ENCODE measurements at places on chromosomes 3 and 15.

GRCh38 chr3:44235604-44236484, 5.8 kb upstream of the TOPAZ1 start:
- peak; percentile 37 for DNase-seq

- no peak for DNase-seq
Measured at GRCh38 chr3:157999246-157999645, 107.0 kb downstream of the SHOX2 start.

DNA sequence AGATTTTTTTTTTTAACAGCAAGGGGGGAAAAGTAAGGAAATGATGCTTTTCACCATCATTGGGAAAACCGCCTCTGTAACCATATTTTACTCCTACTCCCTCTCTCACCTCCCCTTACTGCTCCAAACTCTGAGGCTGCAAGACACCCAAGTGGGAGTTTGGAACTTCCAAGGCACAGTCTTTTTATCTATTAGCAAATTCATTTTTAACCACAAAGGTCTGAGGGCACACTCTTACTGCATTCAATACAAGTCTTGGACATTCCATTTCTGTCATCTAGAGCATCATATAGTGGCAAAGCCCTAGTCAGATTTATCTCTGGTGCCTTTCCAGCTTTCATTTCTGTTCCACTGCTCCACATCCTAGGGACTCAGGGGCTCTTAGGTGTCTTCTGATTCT, 13.2 kb downstream of the FAM162A start:
- DNase-seq = no peak

GRCh38 chr3:127568586-127568985, 21.9 kb downstream of the TPRA1 start:
- DNase-seq = no peak

DNA sequence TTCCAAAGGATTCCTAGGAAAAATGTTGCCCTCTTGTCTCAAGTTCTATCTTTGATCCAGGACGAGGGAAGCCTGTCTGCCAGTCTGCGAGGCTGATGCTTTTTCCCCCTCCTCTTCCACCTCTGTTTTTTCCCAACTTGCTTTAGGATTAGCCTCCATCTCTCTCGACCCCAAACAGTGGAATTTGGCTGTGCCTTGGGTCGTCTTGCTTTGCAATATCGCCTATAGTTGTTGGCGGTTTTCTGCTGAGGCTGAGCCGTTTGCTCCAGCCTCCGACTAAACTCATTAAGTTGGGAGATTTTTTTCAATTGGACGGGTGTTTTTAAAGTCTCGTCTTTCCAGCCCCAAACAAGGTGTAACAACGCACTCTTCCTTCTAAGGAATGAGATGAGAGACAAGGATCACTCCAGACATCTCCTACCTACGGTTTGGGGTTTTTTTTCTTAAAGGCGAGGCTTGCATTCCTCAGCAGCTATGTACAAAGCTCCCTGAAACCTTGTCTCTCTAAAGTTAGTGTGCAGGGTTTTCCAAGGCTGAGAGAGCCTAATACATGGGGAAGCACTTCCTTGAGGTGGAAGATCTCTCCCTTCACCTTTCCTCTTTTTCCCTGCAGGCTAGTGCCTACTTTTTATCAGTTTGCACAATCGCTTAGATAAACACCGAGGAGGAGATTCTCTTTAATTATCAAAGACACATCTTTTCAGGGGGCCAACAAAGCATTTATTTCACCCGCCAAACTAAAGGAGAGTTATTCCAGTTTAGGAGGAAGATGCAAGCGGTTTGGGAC, 4.8 kb upstream of the NR2F2 start:
- DNase-seq = no peak

GRCh38 chr3:52240059-52240885, 1.3 kb upstream of the TWF2 start:
- peak; percentile 76 for DNase-seq

- DNase-seq = no peak
Measured at GRCh38 chr15:29316422-29316821, 46.8 kb upstream of the NSMCE3 start.

DNA sequence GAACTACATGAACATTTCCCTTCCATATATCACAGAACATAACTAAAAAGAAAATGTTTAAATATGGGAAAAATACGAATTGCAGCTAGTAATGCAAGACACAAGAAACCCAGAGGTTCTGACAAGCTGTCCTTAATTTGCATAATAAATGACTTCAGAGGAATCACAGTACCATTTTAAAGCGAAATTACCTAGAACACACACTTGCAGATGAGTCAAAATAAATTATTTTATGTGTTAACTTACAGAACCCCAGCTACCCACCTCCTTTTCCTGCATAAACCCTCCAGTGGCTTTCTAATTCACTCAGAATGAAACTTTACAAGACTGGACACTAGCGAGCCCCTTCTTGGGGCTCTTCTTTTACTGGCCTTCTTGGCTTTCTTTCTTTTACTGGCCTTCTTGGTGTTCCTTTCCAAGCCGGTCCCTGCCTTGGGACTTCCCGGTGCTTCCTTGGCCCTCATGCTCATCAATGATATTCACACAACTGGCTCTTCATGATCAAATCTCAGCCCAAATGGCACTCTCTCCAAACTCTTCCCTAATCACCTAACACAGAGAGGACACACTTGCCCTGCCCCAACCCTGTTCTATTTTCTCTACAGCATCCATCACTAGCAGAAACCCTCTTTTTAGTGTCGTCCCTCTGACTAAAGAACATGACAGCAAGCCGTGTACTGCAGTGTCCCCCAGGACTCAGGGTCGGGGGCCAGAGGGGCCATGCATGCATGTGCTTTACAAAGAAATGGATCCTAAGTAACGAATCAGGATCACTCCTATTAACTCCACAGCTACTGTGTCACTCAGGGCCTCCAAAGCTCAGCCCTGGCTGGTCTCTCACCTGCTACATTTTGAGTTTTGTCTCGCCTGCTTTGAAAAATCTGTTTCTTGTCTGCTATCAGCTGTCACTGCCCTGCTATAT, 4.8 kb downstream of the CHSY1 start:
- no peak for DNase-seq

- DNase-seq = no peak
Measured at GRCh38 chr3:13073326-13074005, at the start of gene IQSEC1. IQSEC1 (minus strand) TSS chr3:13073429; CDS start chr3:13073014, 415 bp downstream.

DNA sequence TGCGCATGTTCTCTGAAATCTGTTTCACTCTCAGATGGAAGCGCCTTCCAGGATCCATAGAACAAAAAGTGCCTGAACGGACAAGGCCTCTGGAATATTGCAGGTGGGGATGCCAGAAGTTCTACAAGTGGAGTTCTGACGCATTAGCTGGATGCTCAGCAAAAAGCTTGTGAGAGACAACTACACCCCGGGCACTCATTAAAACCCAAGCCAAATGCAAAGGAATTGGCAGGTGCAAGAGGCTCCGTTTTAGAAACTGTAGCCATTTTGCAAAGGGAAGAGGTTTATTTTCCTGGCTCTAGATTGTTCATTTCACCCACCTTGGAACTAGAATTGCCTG, 35.2 kb upstream of the SLC24A5 start:
- no peak for DNase-seq

- no peak for DNase-seq
Measured at GRCh38 chr3:122310361-122310760, 14.7 kb upstream of the CSTA start.

- DNase-seq = no peak
Measured at GRCh38 chr15:57972864-57973263, 92.6 kb downstream of the ALDH1A2 start.

DNA sequence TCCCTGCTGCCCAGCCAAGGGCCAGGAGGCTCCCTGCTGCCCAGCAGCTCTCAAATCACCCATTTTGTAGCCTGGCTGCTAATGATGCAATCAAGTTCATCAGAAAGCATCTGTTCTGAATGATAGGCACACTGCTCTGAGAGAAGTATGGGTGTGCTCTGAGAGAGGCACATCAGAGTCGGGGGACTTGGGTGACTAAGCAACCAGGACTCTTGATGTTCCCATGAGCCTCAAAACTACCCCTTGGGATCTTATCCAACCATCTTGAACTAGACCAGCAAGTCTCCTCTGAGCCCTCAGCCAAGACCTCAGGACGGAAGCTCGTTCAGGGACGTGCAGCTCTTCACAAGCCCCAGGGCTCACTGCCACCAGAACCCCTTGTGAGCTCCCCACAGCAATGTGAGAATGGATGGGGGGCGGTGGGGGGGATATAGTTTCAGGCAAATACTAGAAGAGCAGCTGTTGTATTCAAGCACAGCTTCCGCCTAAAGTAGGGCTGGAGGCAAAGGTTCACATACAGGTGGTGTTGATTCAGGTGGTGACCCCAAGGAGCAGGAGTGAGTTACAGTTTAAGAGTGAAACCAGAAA, 52.2 kb upstream of the HES1 start:
- DNase-seq = no peak

DNA sequence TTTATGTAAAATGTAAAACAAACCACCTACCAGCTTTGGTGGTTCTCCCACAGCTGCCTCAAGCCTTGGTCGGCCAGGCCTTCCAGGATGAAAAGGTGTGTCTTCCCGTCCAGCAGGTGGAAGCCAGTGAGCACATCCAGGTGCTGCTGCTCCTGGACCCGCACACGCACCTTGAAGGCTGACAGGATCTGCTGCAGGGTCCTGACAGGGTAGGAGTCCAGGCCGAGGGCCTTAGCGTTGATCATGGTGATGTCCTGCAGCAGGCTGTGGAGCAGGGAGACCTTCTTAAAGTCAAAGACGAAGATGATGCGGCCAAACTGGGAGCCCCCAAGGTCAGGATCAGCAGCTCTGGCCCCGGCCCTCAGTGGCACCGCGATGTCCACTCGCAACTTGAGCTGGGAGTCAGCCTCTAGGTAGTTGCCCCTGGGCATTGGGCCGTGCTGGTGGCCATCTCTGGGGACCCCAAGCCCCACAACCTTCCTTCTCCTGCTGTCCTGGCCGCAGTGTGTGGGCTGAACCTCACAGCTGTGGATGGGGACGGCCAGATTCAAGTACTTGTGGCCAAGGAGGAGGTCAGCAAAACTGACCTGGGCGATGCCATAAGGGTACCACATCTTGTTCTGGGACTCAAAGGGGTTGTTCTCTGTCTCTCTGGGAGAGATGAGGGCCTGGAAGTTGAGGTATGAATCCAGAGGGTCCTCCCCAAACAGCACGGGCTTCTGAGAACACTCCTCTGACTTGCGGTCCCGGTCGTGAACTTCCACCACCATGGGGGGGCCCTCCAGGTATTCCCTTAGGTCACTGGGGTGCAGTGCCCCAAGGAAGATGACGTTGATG, 48.6 kb downstream of the CFAP92 start:
- no peak for DNase-seq

DNA sequence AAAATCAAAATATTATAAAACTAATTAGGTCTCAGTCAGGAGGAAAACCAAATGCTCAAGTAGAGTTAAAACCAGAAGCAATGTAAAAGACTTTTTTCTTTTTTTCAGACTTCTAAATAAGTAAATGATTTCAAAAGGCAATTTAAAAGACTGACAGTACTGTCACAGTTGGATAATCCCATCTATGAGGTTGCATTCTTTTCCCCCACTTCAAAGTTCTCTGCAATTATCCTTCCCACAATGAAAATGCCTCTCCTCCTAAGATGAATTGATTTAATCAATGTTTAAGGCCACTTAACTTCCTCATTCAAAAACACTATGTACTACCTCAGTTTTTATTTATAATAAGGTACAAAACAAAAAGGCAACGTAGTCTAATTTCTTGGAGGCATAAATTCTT, 8.1 kb downstream of the MRPL3 start:
- no peak for DNase-seq

DNA sequence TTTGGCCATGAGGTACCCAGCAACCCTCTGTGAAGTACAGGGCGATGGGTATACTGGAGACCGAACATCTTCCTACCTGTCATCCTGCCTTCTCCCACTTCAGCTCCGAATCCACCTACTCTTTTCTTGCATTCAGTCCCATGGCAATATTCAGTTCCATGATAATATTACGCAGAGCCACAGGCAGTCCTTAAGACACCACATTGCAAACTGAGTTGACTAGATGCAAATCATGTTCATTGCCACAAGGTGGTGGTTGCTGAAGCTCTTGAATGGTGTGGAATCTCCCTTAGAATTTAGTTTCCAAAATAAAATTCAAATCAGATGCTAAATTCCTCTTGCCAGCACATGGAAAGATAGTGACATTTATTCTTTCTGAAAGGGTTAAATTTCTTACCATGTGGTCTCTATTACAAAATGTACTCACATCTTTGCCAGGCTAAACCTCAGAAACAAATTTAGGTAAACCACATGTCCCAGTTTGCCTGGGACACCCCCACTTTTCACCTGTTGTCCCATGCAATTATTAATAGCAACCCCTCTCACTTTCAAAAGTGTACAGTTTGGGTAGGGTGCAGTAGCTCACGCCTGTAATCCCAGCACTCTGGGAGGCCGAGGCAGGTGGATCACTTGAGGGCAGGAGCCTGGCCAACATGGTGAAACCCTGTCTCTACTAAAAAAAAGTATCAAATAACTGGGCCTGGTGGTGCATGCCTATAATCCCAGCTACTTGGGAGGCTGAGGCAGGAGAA, 1.7 kb upstream of the NME9 start:
- no peak for DNase-seq

GRCh38 chr3:112688819-112689218, 47.9 kb upstream of the CCDC80 start:
- DNase-seq = no peak

DNA sequence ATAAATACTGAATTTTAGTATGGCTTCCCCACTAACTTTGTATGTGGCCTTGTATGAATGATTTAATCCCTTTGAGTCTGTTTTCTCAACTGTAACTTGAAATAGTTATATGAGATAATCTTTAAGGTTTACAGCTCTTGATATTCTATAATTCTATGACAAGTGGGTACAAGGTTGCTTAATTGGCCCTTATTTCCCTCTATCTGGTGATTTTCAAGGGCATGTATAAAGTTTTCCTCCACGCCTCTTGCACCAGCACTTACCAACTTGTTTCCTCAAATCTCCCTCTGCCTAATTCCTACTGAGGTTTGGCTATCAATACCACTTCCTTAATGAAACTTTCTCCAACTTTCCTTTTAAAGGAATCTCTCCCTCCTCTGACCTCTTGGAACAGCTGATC, 112.9 kb downstream of the ISL2 start:
- no peak for DNase-seq

DNA sequence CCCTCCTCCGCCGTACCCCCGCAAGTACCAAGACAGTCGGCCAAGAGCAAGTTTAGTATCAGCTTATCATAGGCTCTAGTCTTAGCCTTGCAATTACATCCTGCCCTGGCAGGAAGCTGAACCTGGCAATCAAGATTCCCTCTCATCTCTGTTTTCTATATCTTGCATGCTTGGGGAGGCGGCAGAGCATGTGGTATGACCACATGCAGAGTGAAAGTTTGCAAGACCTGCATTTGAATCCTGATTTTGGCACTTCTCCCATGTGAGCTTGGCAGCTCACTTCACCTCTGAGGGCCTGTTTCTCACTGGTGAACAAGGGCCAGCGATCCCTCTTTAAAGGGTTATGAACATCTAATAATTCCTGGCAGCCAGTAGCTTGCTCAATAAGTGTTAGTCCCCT, 106.1 kb upstream of the FRMD4B start:
- no peak for DNase-seq

- DNase-seq = no peak
Measured at GRCh38 chr3:66266551-66266950, 45.8 kb downstream of the SLC25A26 start.

DNA sequence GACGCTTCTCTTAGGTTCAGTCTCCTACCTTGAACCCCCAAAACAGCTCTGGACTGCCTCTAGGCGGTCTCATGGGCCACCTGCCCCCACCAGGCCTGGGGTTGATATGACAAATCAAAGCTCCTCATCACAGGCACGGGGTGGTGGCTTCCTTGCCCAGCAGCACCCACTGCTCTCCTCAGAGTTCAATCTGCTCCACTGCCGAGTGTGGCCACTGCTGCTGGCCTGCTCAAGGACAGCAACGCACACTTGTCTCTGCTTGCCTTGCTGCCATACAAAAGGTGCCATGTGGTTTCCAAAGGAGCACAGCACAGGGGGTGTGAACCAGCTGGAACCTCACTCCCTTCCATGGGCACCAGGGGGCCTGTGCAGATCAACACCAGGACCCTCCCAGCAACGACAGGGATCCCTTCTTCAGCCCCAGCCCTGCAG, 10.2 kb downstream of the KBTBD13 start:
- no peak for DNase-seq

Data from fibroblast of skin of left biceps (primary cell).